SK-N-SH (cell line): ENCODE measurements at places on chromosomes 7 and 10. TPM values are rescaled to one million over a fixed set of nuclear protein-coding genes. Genes with fewer than 3 reads are reported as not detected.

- no peak for DNase-seq
Observed at GRCh38 chr7:164882-165660, 27.3 kb upstream of the FAM20C start.

GRCh38 chr7:129499999-129500398 is 2.3 kb upstream of the SMKR1 start:
- no peak for DNase-seq

- DNase-seq = no peak
Observed at GRCh38 chr7:94418851-94419250, 24.2 kb downstream of the COL1A2 start.

DNA sequence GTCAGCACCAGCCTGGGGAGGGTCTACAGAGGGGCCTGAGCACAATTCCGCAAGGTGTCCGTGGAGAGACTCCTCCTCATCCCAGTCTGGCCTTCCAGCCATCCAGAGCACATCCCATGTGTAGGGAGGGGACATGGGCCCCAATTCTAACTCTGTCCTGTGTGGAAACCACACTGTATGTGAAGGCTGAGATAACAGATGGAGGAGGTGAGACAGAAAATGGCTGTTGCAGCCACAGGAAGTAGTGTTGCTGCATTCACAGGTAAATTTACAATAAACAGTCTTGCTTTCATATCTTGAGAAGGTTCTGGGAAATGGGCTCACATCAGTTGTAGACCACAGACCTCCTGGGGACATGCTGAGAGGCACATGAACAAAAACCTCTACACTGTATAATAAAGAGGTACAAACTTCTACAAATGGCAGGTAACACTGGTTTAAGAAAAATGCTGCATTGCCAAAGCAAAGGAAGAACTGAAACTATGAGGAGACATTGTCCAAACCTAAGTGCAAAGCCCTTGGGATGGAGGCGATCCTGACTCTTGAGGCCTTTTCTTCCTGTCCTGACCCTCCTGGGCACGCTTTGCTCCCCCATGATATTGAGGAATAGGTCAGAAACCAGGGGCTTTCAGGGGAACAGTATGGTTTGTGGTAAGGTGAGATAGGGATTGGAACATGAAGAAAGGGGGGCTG is 21.6 kb upstream of the GIMAP2 start:
- no peak for DNase-seq

The LOXL4 gene
- polyA plus RNA-seq = 1.4 and 1.7 TPM in 2 replicates

The MMD2 gene
- polyA plus RNA-seq = not detected in 2 replicates
